Effector memory CD8-positive, alpha-beta T cell (primary cell): ENCODE measurements at places on chromosomes 4 and X.

DNA sequence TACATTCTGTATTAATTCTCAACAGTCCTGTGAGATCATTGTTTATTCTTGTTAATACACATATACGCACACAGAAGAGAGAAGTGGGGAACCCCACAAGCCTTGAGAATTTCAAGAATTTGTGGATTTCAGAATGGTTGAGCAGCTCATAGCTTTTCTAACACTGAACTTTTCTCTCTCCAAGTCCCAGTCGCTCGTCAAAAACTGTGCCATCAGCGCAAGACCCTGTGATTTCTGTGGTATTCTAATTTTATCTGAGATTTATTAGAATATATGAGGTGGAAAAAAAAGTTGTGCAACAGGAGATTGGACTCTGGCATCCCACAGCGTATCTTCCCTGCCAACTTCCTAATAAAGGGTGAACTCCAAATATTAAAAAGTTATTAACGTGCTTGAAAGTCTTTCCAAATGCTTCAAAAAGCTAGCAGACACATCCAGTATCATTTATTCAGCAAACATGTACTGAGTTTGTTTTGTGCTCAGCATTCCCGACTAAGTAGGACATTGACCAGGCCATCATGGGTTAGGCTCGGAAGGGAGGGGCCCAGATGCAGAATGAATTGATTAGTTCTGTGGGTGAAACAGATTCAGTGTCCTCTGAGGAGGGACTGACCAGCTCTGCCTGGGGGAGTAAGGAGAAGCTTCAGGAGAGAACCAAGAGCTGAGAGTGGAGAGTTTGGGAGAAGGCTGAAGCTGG, 165.6 kb downstream of the CBR4 start:
- DNase-seq, result no peak

DNA sequence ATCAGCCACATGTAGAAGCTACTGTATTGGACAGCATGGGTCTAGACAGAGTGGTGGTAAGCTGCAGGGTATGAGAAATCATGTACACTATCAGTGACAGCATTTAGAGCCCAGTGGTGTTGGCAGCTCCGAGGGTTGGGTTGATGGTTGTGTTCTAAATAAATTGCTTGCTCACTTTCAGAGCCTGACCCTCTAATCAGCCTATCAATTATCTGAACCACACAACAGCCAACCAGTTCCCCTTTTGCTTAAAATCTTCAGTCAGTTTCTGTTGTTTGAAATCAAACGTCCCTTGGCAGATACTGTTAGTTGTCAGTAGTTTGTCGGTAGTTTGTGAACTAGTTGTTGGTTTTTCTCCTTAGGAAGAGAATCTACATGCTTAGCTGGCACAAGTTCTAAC, 99.8 kb upstream of the RAI2 start:
- DNase-seq, result no peak

DNA sequence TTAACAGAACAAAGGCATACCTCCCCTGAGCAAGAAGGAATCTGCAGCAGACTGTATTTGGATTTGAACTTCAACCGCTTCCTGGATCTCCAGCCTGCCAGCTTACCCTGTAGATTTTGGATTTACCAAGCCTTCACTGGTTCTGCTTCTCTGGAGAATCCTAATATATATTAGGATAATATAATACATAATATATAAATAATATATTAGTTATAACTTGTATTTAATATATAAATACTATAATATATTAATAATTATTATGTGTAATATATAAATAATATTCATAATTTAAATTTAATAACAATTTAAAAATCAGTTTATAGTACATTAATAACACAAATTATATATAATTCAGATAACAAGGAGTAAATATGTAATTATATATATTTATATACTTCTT, 121.4 kb downstream of the COX18 start:
- DNase-seq, result no peak

DNA sequence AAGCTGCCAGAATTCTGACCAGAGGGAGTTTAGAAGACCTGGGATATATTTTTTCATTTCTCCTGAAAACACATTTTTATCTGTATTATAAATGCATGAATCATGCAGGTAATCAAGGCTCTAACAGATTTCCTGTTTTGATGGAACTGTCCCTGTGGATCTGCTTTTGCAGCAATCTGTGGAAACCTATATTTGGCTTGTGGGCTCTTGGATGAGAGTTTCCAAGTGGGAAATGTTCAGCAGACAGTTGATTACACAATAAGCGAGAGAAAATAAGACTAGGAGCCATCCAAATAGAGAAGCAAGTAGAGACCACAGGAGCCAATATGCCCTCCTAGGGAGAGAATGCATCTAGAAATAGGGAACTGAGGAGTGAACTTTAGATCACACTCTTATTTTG, 105.0 kb downstream of the NDST3 start:
- DNase-seq, result no peak
